ENCODE measurements at places on chromosomes 4 and X. TPM values are rescaled to one million over a fixed set of nuclear protein-coding genes. Genes with fewer than 3 reads are reported as not detected.
A peak's percentile ranks its signal among the peaks of the same experiment; 100 is the strongest.

The SLC10A4 gene
- total RNA-seq = not detected

The DGKK gene
- total RNA-seq = not detected

The TBC1D25 gene
- total RNA-seq = 24.4 TPM

The USP27X gene
- total RNA-seq = 6.5 TPM

The PNMA5 gene
- not detected for total RNA-seq

The IL21 gene
- not detected for total RNA-seq

The ADGRL3 gene
- total RNA-seq = not detected

The SH3RF1 gene
- total RNA-seq = 0.16 TPM

The CXCL5 gene
- not detected for total RNA-seq

- DNase-seq = no peak
Observed at GRCh38 chr4:25873632-25874129, 10.9 kb upstream of the SEL1L3 start.

GRCh38 chr4:7609316-7609715 lies 174.6 kb upstream of the PSAPL1 start:
- no peak for DNase-seq

- no peak for DNase-seq
Observed at GRCh38 chr4:42498040-42498439, 100.8 kb downstream of the SHISA3 start.

DNA sequence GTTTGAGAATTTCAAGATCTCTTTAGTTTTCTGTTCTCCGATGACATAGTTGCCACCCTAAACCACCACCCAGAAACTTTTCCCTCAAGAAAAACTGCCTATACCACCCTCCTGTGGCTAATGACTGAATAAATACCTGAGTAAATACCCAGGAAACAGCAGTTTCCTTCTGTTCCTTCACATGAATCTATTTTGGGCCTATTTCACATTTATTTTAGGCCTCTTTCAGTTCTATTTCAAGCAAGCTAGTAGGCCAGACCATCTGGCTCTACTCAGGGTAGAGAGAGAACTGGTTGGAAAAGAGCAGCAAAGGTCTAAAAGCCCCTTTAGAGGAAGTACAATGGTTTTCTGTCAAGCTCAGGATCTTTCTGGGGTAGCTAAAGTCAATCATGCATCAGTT lies 23.4 kb downstream of the ARHGEF9 start:
- DNase-seq = no peak

DNA sequence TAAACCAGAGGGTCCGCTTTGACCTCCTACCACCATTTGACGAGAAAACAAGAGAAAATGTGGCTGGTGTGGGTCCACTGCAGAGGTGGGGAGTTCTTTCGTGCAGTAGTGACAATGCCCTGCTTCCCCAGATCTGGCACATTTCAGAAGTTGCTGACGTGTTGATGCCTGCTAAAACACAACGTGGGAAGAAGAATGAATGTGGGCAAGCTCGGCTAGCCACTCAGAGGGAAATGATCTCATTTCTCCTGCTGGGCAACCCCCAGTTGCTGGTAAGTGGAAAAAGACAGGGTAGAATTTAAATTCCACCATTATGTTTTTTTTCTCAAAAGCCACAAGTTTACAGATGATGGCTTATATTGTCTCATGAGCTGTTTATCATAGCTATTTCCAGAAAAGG lies 77.9 kb downstream of the LUZP4 start:
- no peak for DNase-seq

GRCh38 chrX:39693298-39693697 lies 404.5 kb downstream of the BCOR start:
- no peak for DNase-seq

DNA sequence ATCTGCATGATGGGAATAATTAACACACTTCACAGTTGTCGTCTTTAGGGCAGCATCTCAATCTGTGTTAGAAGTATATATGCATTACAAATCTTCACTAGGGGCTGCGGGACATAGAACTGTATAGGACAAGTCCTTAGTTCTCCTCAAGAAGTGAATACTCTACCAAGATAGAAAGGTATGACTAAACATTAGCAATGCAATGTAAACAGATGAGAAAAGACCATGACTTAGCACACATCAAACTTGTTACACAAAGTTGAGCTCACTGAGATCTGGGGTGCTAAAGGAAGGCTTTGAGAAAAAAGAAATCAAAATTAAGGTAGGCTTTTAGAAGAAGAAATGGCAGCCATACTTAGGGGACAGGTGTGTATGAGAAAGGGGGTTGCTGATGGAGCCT lies 182.1 kb upstream of the MAP3K15 start:
- no peak for DNase-seq

GRCh38 chr4:126486377-126486776 lies 1146.4 kb upstream of the INTU start:
- DNase-seq = no peak

GRCh38 chr4:87574996-87575395 lies 33.3 kb upstream of the DSPP start:
- DNase-seq = no peak

GRCh38 chrX:55908661-55909212 lies 191.2 kb downstream of the RRAGB start:
- DNase-seq = peak; percentile 1

DNA sequence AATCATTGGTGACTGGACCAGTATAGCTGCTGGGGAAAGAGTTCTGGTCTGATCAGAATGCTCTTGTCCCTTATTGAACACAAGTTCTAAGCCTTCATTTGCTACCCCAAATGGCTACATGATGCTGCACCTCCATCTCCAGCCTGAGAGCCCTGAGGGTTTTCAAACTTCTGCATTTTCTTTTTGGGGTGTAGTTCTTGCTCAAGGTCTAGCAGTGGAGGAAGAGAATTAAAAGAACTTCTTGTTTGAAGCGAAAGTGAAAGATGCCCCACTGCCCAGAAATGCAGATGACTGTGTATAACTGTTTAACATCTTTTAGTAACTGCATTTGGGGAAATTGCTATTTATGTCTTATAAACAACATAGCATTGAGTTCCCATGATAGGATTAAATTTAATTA lies 38.5 kb downstream of the LAMTOR3 start:
- DNase-seq = no peak

DNA sequence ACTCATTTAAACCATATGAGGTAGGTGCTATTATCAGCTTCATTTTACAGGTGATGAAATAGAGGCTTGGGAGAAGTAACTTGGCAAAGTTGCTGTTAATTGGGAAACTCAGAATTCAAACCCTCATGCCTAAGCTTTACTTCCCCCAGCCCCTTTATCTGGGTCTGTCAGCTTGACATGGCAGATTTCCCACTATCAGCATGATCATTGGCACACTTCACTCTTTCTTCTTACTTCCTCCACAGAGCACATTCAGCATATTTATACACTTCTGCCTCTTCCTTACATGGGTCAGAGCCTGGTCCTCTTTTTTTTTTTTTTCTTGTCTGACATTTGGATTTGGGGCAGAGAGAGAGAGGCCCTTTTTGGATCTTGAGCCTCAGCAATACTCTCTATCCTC lies 56.5 kb upstream of the ARX start:
- no peak for DNase-seq
